ENCODE measurements at places on chromosomes 12 and 14. TPM values are rescaled to one million over a fixed set of nuclear protein-coding genes. Genes with fewer than 3 reads are reported as not detected.

DNA sequence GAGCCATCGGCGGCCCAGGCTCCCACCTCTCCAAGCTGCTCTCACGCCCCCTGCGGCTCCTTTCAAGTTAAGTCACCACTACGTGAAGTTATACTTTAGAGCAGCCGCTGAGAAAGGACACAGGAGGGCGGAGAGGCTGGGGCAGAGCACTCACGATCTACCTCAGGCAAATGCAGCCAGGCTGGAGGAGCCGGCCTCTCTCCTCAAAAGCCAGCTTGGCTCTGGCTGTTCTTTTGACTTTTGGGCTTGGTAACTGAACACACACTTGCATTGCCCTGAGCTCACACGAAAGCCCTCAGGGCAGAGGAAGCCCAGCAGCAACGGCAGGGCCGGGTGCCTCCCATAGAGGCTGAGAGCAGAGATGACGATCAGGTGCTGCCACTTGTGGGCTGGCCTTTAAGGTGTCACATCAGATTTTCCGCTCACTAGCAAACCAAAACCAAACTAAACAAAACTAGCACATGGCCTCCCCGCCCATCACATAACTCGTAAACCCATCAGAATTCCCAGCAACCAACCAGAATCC lies 75.2 kb downstream of the PITPNM2 start:
- peak overlapping the region; percentile 9 for H3K4me3 ChIP-seq
- no peaks in the 10 kb centered on the region for H3K36me3 ChIP-seq
- DNase-seq = no peak
- H3K4me1 ChIP-seq = no peaks in the 10 kb centered on the region
- no peaks in the 10 kb centered on the region for H3K27me3 ChIP-seq

ASCL1 gene
- total RNA-seq = not detected

GRCh38 chr12:57110104-57111030 lies 795 bp downstream of the STAT6 start:
- no peaks in the 10 kb centered on the region for H3K36me3 ChIP-seq
- H3K27ac ChIP-seq = peak overlapping the region; percentile 96
- no peak for DNase-seq
- peak overlapping the region; percentile 65 for H3K4me3 ChIP-seq

OR6S1 gene
- not detected for total RNA-seq

FKBP3 gene
- 25.8 TPM for total RNA-seq

DNA sequence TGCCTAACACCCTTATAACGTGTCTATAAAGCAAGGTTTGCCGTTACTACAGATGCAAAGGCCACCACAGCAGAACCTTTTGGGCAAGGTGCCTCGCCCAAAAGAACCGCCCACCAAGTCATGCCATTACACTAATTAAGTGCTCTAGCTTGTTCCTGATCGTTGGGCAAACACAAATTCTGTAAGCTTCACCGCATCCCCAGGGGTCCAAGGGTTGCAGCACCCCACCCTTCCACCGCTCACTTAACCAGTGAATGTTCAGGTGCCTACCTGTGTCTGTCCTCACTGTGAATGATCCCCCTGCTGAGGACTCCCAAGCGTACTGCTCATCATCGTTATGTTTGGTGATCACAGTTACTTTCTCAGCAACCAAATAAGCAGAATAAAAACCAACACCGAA lies 1.4 kb downstream of the HSP90AA1 start:
- DNase-seq = no peak
- peaks cover 26% of the 10 kb centered on the region for H3K4me1 ChIP-seq
- H3K4me3 ChIP-seq = peak overlapping the region; percentile 88
- peak overlapping the region; percentile 100 for H3K27ac ChIP-seq
- H3K27me3 ChIP-seq = no peaks in the 10 kb centered on the region

GRCh38 chr12:110547090-110547489 lies 36.0 kb downstream of the PPTC7 start:
- no peak for DNase-seq
- H3K27ac ChIP-seq = no peak overlapping the region
- no peaks in the 10 kb centered on the region for H3K36me3 ChIP-seq
- no peaks in the 10 kb centered on the region for H3K27me3 ChIP-seq
- H3K4me3 ChIP-seq = no peak overlapping the region
- H3K4me1 ChIP-seq = peaks cover 14% of the 10 kb centered on the region

ARMH4 gene
- total RNA-seq = 3.9 TPM

TAS2R31 gene
- 6.9 TPM for total RNA-seq

ALG10B gene
- total RNA-seq = 7.5 TPM

DNA sequence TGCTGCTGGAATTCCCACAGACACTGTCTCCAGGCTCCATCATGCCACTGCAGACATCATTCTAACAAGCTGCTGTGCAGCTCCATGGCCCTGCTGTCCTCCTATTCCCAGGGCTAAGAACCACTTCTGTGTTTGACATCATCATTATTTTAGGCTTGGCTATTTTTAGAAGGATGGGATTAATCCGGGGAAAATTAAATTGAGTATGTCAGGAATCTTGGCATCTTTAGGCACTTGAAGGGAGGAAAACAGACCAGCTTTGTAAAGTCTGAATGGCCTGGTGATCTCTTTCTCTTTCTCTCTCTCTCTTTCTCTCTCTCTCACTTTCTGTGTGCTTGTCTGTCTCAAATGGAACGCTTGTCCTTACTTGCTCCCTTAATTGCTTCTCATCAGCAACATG lies 568.3 kb upstream of the FLRT2 start:
- no peaks in the 10 kb centered on the region for H3K36me3 ChIP-seq
- H3K4me1 ChIP-seq = no peaks in the 10 kb centered on the region
- H3K27ac ChIP-seq = no peak overlapping the region
- no peak for DNase-seq

ARHGEF25 gene
- total RNA-seq = 28.2 TPM

WASHC3 gene
- 74.1 TPM for total RNA-seq
